Anterior cingulate cortex (tissue), 58 donors: ENCODE measurements at places on chromosomes 5 and 9.

DNA sequence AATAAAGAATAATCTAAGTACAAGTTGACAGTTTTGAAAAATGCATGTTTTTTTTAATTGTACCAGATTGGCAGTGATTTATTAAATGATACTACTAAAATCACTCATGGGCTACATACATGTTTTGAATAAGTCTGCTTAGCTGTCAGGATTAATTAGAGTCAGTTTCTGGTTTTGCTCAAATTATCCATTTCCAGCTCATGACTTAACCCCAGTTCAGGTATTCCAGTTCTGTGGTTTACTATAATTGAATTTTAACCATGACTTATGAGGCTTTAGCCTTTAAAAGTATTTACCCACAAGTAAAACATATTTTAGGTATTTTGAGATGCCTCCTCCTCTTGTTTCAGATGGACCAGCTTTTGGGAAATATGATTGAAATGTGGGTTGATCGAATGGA lies 17.8 kb upstream of the LRRC70 start:
- no peak for DNase-seq

- DNase-seq: no peak
Observed at GRCh38 chr9:20023961-20024571, 235.2 kb upstream of the SLC24A2 start.

GRCh38 chr5:168807287-168807686 lies 228.1 kb upstream of the PANK3 start:
- no peak for DNase-seq

DNA sequence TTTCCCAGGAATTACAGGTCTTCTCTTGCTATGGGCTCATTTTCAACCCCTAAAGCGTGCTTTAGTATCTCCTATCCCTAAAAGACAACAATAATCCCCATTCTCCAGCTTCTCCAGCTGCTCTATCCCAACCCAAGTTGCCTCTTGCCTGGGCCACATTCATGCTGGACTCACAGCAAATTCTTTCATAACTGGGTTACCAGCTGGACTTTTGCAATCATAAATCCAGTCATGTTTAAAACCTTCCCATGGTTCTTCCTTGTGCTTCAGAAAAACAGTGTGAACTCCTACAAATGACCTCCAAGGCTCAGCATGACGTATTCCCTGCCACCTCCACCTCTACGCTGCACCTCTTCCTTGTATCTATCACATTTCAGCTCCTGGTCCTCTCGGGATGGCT lies 346.9 kb downstream of the GADD45G start:
- DNase-seq: no peak
